Pancreas (tissue), 10 donors: ENCODE measurements at places on chromosomes 13 and 19. TPM values are rescaled to one million over a fixed set of nuclear protein-coding genes. Genes with fewer than 3 reads are reported as not detected.

DNA sequence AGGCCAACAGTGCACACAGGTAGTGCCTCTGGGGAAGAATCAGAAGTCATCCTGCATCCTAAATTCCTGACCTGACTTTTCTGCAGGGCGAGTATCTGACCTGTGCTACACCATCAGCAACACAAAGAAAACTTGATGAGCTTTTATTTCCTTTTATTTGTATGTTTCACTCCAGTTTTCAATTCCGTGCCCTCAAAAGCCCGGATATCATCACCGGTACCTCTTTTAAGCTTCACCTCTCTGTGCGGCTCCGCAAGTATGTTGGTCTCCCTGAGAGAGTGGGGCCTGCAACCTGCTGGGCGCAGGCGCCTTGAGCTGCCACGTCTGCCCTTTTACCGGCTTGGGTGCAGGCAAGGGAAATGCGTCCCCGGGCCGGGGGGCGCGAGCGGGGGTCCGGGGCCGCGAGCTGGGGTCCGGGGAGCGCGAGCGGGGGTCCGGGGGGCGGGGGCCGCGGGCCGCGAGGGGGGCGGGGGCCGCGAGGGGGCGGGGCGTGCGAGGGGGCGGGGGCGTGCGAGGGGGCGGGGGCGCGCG is 4.3 kb upstream of the DUXA start:
- peak overlapping the region; percentile 28 for H3K27ac ChIP-seq
- no peaks in the 10 kb centered on the region for H3K36me3 ChIP-seq
- H3K4me1 ChIP-seq = no peaks in the 10 kb centered on the region
- H3K4me3 ChIP-seq = peak overlapping the region; percentile 34
- H3K27me3 ChIP-seq = no peaks in the 10 kb centered on the region

The IZUMO4 gene
- 5.2 TPM for total RNA-seq

DNA sequence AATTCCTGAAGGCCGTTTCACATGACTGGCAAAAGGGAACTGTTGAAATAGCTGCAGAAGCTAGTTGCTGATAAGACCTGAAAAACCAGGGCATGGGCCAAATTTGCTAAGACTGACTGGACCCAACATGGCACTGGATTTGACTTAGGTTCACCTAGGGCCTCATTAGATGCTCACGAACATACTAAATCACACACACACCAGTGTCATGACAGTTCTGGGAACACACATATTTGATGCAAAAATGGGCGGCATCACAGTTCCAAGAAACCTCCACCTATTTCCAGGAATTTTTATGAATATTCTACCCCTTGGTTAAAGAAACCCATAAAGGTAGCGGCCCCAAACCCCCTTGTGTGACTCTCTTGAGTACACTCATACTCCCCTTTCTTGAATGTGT is 99.6 kb upstream of the OBI1 start:
- H3K36me3 ChIP-seq = no peaks in the 10 kb centered on the region
- H3K4me3 ChIP-seq = no peak overlapping the region
- no peaks in the 10 kb centered on the region for H3K4me1 ChIP-seq
- H3K27ac ChIP-seq = no peak overlapping the region
- H3K27me3 ChIP-seq = no peaks in the 10 kb centered on the region
- no peak for DNase-seq

DNA sequence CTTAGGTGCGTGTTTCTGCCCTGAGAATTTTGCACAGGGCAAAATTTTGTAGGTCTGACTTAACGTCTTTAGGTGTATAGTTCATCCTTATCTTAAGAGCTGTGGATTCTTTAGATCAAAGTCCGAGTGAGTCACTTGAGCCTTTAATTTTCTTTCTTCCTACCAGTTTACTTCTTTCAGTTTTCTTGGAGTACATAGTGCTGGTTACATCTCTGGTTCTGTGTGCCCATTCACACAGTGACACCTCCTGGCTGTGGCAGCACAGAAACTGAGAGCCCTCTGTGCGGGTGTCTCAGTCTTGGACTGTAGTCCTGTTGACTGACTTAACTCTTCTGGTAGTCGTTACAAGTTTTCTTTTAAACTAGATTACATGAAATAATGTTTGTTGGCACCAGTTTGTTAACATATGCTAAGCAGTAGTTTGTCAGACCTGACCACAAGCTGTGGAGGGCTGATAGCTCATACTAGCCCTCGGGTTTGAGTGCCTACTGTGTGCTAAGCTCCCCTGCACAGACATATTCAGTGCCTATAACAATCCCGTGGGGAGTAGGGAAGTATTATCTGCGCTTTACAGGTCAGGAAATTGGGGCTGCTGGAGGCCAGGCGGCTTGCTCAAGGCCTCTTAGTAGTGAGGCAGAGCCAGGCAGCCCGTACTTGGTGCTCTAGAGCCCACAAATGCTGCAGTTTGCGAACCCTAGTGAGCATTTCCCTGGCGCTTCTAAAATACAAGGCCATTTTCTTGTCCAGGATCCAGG is 1.6 kb downstream of the GATAD2A start:
- H3K36me3 ChIP-seq = no peaks in the 10 kb centered on the region
- H3K4me1 ChIP-seq = peaks cover 25% of the 10 kb centered on the region
- no peaks in the 10 kb centered on the region for H3K27me3 ChIP-seq
- H3K27ac ChIP-seq = peak overlapping the region; percentile 80
- DNase-seq = peak; percentile 41
- H3K4me3 ChIP-seq = peak overlapping the region; percentile 97

- H3K4me1 ChIP-seq = no peaks in the 10 kb centered on the region
- H3K27me3 ChIP-seq = no peaks in the 10 kb centered on the region
- H3K4me3 ChIP-seq = no peak overlapping the region
- H3K36me3 ChIP-seq = no peaks in the 10 kb centered on the region
- no peak for DNase-seq
These were observed 161.2 kb downstream of the FOXO1 start for GRCh38 chr13:40505196-40505595.

The ZNF93 gene
- 2.1 TPM for total RNA-seq

GRCh38 chr13:83825676-83826075 is 56.6 kb downstream of the SLITRK1 start:
- no peak overlapping the region for H3K27ac ChIP-seq
- H3K4me1 ChIP-seq = peaks cover 7% of the 10 kb centered on the region
- H3K36me3 ChIP-seq = no peaks in the 10 kb centered on the region
- DNase-seq = no peak
- no peak overlapping the region for H3K4me3 ChIP-seq
- no peaks in the 10 kb centered on the region for H3K27me3 ChIP-seq

DNA sequence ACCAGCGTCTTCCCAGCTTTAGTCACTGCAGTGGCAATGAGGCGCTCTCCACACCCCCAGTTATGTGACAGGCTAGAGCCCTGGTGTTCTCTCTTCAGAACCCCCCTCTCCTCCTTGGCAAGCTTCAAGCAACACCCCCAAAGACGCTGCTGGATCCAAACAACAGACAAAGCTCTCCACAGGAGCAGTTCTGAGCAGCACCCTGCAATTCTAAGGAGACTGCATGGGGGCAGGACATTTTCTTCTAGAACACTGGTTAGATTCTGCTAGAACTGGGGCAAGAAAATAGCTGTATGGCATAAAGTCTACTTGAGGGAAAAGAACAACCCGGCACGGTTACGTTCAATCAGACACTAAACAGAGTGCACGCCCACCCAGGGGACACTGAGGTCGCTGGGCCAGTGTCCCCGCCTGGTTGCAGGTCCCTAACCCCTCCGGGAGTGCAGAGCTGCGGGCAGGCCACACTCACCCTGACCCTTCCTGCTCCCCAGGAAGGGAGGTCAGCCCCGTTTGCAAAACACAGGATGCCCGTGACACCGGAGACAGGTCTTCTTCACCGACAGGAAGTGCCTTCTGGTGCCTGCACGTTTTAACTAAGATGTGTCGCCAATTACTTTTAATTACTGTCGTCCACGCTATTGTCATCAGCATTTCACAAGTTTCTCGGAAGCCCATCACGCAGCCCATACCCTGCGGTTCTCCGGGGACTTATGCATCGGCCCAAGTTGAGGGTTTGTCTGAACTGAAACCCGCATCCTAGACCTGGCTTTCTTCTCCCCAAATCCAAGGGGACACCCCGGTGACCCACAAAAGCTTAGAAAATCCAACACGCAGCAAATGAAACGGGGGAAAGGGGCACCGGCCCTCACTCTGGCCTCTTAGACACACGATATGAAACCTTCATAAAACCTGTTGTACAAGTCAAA is 943 bp downstream of the GJB6 start:
- no peak for DNase-seq
- H3K27me3 ChIP-seq = peaks cover 18% of the 10 kb centered on the region
- H3K27ac ChIP-seq = no peak overlapping the region
- no peak overlapping the region for H3K4me3 ChIP-seq
- H3K4me1 ChIP-seq = no peaks in the 10 kb centered on the region

- H3K36me3 ChIP-seq = no peaks in the 10 kb centered on the region
- DNase-seq = no peak
- H3K4me1 ChIP-seq = peaks cover 25% of the 10 kb centered on the region
- H3K4me3 ChIP-seq = peak overlapping the region; percentile 86
These were observed 1.4 kb downstream of the MYCBP2 start for GRCh38 chr13:77325371-77325980.

The CGB7 gene
- total RNA-seq = not detected

The SMIM17 gene
- total RNA-seq = not detected

The HCN2 gene
- 0.12 TPM for total RNA-seq

DNA sequence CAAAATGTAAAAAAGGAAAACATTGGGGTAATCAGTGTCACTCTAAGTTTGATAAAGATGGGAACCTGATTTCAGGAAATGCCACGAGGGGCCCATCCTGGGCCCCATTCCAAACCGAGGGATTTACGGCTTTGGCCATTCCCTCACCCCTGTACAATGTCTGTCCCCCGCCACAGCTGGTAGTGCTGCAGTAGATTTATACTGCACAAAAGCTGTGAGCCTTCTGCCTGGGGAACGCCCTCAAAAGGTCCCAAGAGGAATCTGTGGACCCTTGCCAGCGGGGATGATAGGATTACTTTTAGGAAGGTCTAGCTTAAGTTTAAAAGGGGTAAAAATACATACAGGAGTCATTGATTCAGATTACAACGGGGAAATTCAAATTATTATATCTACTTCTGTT is 173.4 kb upstream of the SGCG start:
- no peaks in the 10 kb centered on the region for H3K36me3 ChIP-seq
- no peak for DNase-seq
- H3K4me1 ChIP-seq = no peaks in the 10 kb centered on the region
- no peak overlapping the region for H3K27ac ChIP-seq

DNA sequence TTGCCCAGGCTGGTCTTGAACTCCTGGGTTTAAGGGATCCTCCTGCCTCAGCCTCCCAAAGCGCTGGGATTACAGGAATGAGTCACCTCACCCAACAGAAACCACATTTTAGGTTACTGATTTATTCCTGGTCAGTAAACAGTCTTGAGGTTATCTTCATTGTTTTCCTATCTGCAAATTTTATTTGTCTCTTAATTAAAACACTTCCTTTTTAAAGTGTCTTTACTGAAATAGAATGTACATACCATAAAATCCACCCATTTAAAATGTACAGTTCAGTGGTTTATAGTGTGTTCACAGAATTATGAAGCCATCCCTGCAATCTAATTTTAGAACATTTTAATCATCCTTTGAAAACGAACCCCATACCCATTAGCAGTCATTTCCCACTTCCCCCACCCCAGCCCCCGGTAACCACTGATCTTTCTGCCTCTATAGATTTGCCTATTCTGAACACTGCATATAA is 63.0 kb downstream of the MAP4K1 start:
- no peak overlapping the region for H3K27ac ChIP-seq
- H3K4me3 ChIP-seq = no peak overlapping the region
- H3K4me1 ChIP-seq = no peaks in the 10 kb centered on the region
- H3K36me3 ChIP-seq = no peaks in the 10 kb centered on the region

DNA sequence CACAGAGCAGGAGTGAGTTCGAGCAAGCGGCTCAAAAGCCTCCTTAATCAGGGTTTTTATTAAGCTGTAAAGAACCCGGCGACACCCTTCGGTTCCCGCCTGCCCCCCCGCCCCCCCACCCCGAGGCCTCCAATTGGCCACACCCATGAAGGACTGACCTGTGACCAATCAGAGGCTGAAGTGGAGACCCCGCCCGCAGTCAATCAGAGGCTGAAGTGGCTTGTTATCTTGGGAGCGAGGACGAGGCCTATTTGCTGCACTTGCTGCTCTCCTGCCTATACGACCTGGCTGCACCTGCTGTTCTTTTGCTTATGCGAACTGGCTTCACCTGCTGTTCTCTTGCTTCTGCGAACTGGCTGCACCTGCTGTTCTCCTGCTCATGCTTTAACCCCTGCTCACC is 844.9 kb downstream of the OLFM4 start:
- H3K4me3 ChIP-seq = no peak overlapping the region
- no peak overlapping the region for H3K27ac ChIP-seq
- no peaks in the 10 kb centered on the region for H3K36me3 ChIP-seq
- no peaks in the 10 kb centered on the region for H3K4me1 ChIP-seq
- H3K27me3 ChIP-seq = no peaks in the 10 kb centered on the region

- peaks cover 26% of the 10 kb centered on the region for H3K4me1 ChIP-seq
- DNase-seq = peak; percentile 57
- peak overlapping the region; percentile 70 for H3K4me3 ChIP-seq
- no peaks in the 10 kb centered on the region for H3K27me3 ChIP-seq
These were observed 1.2 kb downstream of the ITPKC start for GRCh38 chr19:40717880-40718773.

The ARHGAP33 gene
- total RNA-seq = 11.7 TPM

GRCh38 chr13:45828256-45828968 is 23.1 kb downstream of the SIAH3 start:
- H3K4me1 ChIP-seq = no peaks in the 10 kb centered on the region
- H3K27me3 ChIP-seq = no peaks in the 10 kb centered on the region
- no peaks in the 10 kb centered on the region for H3K36me3 ChIP-seq
- no peak for DNase-seq
- no peak overlapping the region for H3K4me3 ChIP-seq

DNA sequence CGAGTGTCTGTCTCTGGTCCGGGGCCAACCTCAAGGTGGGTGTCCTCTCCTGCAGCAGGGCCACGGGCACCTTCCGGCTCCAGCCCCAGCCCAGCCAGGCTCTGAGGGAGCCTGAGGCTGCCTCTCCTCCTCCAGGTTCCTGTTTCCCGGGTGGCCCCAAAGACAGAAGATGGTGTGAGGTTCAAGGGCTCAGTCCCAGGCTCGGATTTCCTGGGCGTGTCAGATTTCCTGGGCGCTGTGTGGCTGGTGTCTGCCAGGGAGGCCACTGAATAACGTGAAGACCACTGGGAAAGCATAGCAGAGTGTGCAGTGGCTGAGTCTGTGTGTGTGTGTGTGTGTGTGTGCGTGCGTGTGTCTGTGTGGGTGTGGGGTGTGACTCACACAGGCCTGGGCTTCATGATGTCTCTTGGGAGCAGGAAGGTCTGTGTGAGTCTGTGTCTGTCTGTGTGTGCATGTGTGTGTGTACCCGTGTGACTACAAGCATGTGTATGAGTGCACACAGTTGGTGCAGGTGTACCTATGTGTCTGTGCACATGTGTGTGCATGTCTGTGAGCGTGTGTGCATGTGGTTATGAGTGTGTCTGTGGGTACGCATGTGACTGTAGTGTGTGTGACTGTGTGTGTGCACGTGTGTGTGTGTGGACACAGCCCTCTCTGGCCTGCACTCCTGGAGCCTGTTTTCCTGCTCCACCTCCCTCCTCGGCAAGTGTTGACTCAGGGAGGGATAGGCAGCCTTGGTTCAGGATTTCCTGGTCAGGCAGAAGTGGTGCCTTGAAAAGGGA is 28.3 kb downstream of the CEBPA start:
- H3K4me1 ChIP-seq = no peaks in the 10 kb centered on the region
- no peaks in the 10 kb centered on the region for H3K27me3 ChIP-seq
- no peaks in the 10 kb centered on the region for H3K36me3 ChIP-seq
- H3K4me3 ChIP-seq = no peak overlapping the region

The GJB6 gene
- total RNA-seq = not detected

The IRGC gene
- total RNA-seq = not detected
